ENCODE measurements at places on chromosomes 11 and 22.

GRCh38 chr11:68002575-68002937 is 1.3 kb downstream of the UNC93B1 start:
- DNase-seq, result no peak

DNA sequence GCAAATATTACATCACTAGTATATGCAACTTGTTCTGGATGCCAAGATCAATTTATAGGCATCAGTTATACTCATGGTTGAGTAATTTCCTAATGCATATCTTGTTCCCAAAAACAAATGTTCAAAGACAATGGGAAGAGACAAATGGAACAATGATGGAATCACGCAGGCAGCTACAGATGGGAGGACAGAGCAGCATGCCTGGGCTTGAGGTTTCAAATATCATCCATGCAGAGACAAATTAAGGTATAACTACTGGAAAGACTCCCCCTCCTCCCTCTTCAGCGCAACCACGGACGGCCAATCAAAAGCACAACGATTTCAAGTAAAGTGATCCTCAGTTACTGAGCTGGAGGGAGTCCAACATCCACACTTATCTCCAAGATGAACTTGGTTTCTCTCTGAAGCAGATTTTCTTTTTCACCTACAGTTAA is 106.8 kb downstream of the CCDC83 start:
- no peak for DNase-seq

- DNase-seq, result no peak
Observed at GRCh38 chr11:118340449-118340848, 2.1 kb downstream of the CD3D start.

GRCh38 chr11:123580557-123581275 is 73.7 kb downstream of the SCN3B start:
- no peak for DNase-seq

DNA sequence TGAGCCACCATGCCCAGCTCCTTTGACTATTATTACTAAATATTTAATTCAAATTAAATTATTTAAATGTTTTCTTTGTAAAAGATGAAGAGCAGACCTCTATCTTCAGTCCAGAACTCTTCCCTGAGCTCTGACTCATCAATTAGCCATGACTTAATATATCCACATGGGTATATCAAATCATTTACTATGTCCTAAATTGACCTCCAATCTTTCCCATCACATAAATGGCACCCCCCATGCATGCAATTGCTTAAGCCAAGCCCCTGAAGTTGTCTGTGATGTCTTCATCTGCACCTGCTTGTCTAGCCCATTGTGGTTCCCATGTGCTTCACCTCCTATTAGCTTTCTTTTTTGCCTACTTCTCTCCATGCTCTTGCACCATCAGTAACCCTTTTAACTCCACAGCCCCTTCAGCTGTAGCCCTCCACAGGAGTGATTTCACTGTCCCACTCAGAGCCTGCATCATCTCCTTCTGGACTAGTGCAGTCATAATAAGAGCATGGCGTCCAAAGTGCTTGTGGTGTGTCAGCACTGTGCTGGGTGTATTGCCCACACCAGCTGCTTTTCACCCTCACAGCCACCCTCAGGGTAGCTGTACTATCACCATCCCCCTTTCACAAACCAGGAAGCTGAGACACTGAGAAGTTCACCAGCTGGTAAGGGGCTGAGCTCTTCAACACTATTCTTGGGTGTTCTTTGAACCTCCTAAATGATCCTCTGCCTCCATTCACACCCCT is 11.8 kb upstream of the THY1 start:
- no peak for DNase-seq

GRCh38 chr11:45423475-45424120 is 137.5 kb upstream of the SYT13 start:
- DNase-seq, result no peak

DNA sequence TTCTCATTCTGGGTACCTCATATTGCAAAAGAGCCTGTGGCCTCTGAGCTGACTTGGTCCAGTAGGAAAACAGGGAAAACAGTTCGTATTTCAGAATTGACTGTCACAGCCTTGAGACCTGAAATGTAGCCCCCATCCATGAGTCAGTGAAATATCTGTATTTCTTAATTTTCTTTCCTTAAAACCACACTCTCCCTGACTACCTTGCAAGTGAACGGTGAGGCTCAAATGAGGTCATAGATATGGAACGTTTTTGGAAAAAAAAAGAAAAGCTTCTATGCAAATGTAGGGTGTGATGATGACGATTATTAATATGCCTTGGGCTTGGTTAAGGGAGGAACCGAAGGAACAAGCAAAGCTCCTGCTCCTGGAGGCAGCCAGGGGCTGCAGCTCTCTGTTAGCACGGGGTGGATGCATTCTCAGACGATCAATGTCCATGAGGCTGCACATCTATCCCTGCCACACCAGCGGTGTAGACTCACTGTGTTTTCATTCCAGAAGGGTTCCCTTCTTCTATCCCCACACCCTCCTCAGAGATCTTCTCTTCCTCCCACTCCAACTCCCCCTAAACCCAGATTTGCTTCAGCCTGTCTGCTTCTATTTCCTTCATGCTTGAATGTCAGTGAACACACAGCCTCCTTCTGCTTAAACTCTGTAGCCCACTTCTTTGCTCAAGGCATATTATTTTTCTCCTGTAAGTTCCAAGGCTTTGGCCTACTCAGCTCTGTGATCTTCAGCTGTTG is 29.2 kb upstream of the SCN3B start:
- DNase-seq, result no peak

DNA sequence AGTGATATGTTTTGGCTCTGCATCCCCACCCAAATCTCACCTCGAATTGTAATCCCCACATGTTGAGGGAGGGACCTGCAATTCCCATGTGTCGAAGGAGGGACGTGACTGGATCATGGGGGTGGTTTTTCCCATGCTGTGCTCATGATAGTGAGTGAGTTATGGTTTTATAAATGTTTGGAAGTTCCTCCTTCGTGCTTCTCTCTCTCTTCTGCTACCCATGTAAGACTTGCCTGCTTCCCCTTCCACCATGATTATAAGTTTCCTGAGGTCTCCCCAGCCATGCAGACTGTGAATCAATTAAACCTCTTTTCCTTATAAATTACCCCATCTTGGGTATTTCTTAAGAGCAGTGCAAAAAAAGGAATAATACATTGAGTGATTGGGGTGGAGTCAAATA is 7.3 kb upstream of the CEP295 start:
- no peak for DNase-seq

- DNase-seq, result no peak
Observed at GRCh38 chr11:117465236-117465997, 137.8 kb downstream of the CEP164 start.

DNA sequence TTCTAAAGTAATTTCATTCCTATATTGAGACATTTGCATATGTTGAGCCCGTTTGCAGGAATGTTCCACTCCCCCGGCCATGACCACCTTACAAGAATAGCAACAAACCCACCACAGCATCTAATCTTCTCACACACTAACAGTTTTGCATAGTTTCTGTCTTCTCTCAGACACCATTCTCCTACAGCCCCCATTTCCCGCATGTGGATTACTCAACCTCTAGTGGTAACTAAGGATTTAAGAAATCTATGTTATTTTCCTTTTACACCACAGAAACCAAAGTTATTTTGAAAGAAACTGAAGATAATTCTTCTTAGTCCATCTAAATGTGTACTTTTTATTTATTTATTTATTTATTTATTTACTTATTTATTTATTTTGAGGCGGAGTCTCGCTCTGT is 2.3 kb downstream of the MS4A4E start:
- no peak for DNase-seq

GRCh38 chr22:39214383-39215069 is 30.3 kb downstream of the PDGFB start:
- DNase-seq, result no peak

GRCh38 chr11:108614086-108614485 is 20.5 kb upstream of the EXPH5 start:
- no peak for DNase-seq

- no peak for DNase-seq
Observed at GRCh38 chr11:36237391-36237790, 51.8 kb downstream of the COMMD9 start.

DNA sequence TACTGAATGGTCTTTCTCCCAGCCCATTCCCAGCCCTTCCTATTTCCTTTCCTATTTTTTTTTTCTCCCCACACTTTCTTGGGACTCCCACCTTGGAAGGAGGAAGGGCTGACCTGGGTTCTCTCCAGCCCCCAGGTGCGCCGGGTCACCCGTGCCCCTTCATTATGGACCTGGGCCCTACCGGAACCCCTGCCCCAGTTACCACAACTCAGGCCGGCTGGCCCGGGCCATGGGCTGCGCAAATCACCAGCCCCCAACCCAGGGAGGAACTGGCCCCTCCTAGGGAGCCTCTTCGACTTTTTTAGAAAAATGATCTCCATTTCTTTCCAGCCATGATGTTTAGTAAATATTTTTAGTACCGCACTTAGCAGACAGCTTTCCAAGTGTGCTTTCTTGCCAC is 62.2 kb downstream of the MORC2 start:
- no peak for DNase-seq

GRCh38 chr22:44544816-44545433 is 46.9 kb upstream of the RTL6 start:
- DNase-seq, result no peak

GRCh38 chr11:23502826-23503225 is 642.6 kb upstream of the CCDC179 start:
- no peak for DNase-seq

DNA sequence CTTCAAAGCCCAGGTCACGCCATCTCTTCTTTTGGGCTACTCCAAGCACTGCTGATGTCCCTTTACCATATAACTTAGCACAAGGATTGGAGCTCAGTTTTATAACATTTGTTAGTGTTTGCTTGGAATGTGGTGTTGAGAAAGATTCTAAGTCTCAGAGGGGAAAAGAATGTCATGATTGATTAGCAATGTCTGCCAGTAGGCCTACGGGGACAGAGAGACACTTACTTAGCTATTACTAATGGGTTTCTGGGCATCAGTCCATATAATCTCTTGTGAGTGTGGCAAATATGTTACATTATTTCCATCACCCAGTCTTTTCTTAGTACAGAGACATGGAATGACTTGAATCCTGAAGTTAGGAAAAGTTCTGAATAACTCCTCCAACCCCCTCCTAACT is 75.4 kb upstream of the FSHB start:
- no peak for DNase-seq

DNA sequence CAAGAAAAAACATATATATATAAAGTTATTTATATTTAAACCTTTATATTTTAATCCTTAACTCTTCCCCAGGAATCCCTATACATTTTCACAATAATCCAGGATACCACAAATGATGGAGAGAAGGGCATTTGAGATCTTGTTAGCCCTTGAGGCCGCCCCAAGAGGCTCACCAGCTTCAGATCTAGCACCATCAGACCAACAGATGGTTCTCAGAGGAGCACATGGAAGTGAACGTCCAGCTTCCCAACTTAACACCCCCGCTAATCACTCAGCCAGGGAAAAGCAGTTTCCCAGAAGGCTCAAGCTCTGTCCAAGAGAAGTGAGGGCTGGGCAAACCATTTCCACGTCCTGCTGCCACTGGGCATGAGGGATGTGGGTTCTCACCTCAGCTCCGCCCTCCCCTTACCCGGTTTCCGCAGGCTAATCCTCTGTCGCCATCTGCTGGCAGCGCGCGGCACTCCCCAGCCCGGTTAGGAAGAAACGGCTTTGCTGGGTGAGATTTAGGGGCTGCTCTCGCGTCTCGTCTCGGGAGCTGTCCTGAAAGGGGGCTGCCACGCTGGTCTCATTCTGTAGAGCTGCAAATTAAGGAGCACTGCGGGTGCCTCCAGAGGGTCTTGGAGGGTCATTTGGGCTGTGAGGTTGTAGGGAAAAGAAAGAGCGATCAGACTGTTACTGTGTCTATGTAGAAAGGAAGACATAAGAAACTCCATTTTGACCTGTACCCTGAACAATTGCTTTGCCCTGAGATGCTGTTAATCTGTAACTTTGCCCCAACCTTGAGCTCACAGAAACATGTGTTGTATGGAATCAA is 6.8 kb upstream of the FAM111A start:
- peak; percentile 66 for DNase-seq

DNA sequence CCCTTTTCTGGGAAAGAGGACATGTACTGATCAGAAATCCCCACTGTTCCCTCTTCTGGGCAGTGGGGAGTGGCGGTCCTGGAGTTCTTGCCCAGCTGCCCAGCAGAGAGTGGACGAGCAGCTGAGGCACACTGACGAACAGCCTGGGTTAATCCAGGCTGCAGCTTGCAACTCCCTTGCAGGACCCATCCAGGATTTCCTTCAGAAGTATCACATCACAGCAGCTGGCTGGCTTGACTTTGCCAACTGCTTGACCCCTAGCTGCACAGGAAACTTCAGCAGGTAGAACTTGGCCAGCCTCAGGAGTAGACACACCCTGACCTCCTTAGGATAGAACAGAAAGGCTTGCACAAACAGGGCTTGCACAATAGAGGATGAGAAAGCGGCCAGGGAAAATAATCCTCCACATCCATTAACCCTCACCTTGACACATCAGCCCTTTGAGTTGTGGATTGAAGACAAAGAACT is 27.9 kb upstream of the FZD4 start:
- DNase-seq, result no peak

GRCh38 chr11:59510941-59511589 is at the start of gene OR4D9:
OR4D9 (plus strand) TSS chr11:59511539; CDS start chr11:59514913, 3,374 bp downstream.
- no peak for DNase-seq

- no peak for DNase-seq
Observed at GRCh38 chr22:26585104-26585790, 4.7 kb downstream of the TPST2 start.

GRCh38 chr22:25908755-25909154 is 166.8 kb downstream of the MYO18B start:
- DNase-seq, result no peak

- DNase-seq, result no peak
Observed at GRCh38 chr11:44611088-44611487, 45.6 kb downstream of the CD82 start.

GRCh38 chr11:45267052-45267451 is 19.1 kb downstream of the SYT13 start:
- DNase-seq, result peak; percentile 8

DNA sequence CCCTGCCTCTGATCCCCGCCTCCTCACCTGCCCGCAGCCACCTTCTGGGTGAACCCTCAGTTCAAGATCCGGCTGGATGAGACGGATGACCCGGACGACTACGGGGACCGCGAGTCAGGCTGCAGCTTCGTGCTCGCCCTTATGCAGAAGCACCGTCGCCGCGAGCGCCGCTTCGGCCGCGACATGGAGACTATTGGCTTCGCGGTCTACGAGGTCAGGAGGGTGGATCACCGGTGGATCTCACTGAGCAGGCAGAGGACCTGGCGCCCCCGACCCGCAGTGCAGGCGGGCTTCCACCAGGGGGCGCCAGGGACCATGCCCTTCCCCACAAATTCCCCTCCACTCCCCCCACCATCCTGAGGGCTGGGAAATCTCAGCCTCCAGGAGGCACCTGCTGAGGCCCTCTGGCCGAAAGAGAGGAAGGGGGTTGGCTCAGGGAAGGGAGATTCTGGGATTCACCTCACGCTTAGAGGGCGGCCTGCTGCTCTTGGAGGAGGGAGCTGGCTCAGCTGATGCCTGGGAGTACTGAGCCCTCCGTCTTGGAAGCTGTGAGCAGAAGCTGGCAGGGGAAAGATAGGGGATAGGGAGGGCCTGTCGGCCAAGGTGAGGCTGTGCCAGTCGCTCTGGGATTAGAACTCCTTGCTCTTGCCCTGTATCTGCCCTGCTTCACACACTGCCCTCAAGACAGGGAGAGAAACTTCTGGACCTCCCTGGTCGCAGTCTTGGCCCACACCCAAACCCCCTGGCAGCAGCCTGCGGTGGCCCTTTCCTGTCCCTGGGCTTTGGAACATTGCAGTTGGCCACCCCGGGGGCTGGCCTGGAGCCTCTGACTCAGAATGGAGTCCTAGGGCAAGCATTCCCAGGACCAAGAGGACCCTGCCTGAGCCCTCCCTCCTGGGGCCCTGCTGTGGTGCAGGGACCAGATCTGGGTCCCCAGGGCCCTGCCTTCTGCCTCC is 23.2 kb downstream of the CAPN1 start:
- peak; percentile 37 for DNase-seq

- DNase-seq, result no peak
Observed at GRCh38 chr11:117045196-117045595, 53.0 kb downstream of the SIK3 start.
